Peyer's patch (tissue), 4 donors: ENCODE measurements at places on chromosomes 12 and 14. TPM values are rescaled to one million over a fixed set of nuclear protein-coding genes. Genes with fewer than 3 reads are reported as not detected.

DNA sequence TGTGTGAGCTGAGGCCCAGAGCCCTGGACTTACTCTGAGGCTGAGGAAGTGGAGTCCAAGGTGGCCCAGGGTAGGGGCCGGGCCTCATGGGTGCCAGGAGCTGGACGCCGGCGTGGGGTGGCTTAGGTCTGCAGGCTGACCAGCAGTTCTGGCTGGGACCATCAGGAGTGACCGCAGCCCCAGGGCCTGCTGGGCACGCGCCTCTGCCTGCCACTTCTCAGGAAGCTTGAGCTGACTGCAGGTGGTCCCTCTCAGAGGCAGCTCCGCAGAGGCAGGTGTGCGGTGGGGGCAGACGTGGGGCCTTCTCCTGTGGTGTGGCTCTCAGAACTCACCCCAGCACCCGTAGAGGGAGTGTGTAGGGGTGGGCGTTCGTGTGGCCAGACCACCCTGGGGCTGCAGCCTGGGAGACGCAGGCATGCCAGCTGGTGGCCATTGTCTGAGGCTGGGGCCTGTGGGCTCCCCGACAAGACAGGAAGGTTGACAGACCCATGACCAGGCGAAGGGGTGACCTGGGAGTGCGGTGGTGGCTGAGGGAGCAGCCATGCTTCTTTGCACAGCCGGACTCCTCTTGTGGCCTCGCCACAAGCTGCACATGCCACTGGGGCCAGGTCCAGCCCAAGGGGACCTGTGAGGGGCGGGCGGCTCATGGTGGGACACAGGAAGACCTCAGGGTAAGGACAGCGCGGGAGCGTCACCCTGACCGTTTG, 40.0 kb upstream of the TEX22 start:
- no peak for DNase-seq
- H3K36me3 ChIP-seq: peaks cover 28% of the 10 kb centered on the region
- no peaks in the 10 kb centered on the region for H3K4me1 ChIP-seq
- H3K4me3 ChIP-seq: no peak overlapping the region
- H3K27me3 ChIP-seq: no peaks in the 10 kb centered on the region

The SERPINA12 gene
- total RNA-seq: not detected

DNA sequence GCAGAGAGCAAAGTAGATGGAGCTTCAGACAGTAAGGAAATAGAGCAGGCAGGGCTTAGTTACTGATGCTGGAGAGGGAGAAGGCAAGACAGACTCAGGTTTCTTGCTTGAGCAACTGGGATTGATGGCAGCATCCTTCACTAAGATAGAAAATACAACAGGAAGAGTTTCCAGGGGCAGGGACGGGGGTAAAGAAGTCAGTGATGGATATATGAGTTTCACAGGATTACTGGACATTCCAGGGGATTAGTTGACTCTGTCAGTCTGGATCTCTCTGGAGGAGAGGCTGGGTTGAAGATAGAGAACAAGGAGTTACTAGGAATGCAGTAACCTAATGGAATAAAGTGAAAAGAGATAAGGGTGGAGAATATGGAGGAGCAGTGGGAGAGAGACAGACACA, 74.5 kb upstream of the ATF1 start:
- DNase-seq: no peak
- no peaks in the 10 kb centered on the region for H3K27me3 ChIP-seq
- H3K36me3 ChIP-seq: no peaks in the 10 kb centered on the region
- H3K4me1 ChIP-seq: no peaks in the 10 kb centered on the region
- H3K4me3 ChIP-seq: no peak overlapping the region

The SLCO1B3 gene
- total RNA-seq: not detected

DNA sequence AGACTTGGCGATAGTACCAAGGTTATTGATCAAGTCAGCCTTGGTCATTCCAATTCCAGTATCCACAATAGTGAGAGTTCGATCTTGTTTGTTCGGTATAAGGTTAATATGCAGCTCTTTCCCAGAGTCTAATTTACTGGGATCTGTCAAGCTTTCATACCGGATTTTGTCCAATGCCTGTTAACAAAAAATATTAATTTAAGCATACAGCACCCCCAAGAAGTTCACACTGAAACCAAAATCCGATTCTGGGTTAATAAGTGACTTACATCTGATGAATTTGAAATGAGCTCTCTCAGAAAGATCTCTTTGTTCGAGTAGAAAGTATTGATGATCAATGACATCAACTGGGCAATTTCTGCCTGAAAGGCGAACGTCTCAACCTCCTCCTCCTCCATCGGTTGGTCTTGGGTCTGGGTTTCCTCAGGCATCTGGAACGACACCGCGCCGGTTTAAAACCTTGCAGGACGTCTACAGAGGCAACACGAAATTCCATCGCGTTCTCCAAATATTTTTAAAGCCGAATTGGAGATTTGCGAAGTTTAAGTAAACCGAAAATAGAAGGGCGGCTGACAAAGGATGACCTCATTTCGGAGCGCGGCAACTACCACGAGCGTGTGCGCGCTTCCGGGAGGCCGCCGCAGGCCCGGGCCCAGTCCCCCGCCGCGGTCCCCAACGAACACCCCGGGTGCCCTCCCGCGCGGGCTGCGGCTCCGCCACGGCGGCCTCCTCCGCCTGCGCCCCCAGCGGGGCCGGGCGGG, 716 bp downstream of the HSP90AA1 start:
- no peaks in the 10 kb centered on the region for H3K27me3 ChIP-seq
- peak; percentile 80 for DNase-seq
- H3K4me1 ChIP-seq: peaks cover 5% of the 10 kb centered on the region
- H3K4me3 ChIP-seq: peak overlapping the region; percentile 100

DNA sequence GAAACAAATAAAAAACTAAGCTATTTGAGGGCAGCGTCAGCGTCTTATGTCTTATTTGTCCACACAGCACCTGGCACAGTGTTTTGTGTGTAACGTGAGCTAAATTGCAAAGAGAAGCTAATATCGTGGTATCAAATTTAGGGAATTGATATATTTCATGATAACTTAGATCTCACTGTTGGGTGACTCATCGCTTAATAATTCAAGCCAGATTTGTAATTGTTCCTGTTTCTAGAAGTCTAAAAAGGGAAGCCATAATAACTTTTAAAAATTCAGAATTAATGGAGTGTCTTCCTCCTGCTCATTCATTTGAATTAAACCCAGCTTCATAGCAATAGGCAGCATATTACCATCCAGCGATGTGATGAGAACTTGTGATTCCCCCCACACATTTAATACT, 214.7 kb downstream of the PDZRN4 start:
- H3K36me3 ChIP-seq: no peaks in the 10 kb centered on the region
- H3K27ac ChIP-seq: no peak overlapping the region
- H3K4me3 ChIP-seq: no peak overlapping the region
- DNase-seq: no peak
- no peaks in the 10 kb centered on the region for H3K27me3 ChIP-seq
- no peaks in the 10 kb centered on the region for H3K4me1 ChIP-seq

DNA sequence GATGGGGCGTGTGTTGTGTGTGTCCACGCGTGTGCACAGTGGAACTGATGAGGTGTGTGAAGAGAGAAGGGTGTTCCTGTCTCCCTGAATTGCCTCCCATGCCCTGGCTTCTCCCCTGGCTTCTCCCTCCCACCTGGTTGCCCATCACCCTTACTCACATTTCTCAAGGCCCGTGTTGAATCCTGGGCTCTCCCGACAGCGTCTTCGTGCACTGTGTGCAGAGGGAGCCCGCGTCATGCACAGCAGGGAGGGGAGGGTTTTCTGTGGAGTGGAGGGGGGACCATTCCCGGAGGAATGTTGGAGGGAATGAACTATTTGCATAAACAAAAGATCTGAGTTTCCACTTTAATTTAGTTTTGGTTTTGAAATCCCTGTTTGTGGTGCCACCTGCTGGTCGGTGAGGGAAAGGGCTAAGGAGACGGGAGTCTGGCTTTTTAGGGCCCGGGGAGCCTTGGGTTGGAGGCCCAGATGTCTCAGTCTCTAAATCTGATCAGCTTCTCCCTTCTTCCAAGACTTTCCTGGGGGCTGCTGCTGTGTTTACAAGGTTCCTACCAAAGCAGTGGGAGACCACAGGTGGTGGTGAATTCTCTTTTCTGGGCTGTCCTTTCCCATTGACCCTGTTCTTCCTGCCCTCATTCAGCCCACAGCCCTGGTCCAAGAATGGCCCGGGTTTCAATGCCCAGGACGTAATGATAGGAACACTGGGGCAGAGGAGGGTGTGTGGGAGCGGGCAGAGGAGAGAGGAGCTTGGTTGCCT, at the start of gene C1R:
Gene C1R (minus strand): TSS at position 217 of the 757 bp plus-strand sequence. CDS start 57 bp downstream, at position 160.
- H3K27ac ChIP-seq: peak within 1 kb of the TSS; percentile 82
- peak within 1 kb of the TSS; percentile 36 for H3K4me3 ChIP-seq
- no peaks in the 10 kb centered on the region for H3K36me3 ChIP-seq
- H3K4me1 ChIP-seq: peaks cover 5% of the 10 kb centered on the region

DNA sequence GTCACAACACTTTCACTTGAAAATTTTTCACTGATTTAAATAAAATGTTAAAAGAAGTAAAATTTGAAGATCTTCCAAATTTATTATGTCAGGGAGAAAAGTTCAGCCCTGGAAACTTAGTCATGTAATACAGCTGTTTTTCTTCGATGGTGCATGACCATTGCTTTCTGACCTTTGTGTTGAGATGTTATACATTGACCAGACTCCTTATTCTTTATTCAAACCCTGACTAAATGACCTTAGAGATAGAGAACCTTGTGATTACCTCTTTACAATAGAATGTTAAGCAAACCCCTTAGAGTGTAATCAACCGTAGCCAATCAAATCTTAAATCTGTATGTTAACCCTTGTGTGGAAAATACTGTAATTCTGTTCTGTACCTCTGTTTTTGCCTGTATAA, 34.5 kb downstream of the PLCZ1 start:
- no peak overlapping the region for H3K4me3 ChIP-seq
- H3K27me3 ChIP-seq: no peaks in the 10 kb centered on the region
- no peak for DNase-seq
- H3K36me3 ChIP-seq: no peaks in the 10 kb centered on the region
- no peaks in the 10 kb centered on the region for H3K4me1 ChIP-seq

The LRTM2 gene
- total RNA-seq: not detected

The ARHGEF40 gene
- total RNA-seq: 19.8 TPM

DNA sequence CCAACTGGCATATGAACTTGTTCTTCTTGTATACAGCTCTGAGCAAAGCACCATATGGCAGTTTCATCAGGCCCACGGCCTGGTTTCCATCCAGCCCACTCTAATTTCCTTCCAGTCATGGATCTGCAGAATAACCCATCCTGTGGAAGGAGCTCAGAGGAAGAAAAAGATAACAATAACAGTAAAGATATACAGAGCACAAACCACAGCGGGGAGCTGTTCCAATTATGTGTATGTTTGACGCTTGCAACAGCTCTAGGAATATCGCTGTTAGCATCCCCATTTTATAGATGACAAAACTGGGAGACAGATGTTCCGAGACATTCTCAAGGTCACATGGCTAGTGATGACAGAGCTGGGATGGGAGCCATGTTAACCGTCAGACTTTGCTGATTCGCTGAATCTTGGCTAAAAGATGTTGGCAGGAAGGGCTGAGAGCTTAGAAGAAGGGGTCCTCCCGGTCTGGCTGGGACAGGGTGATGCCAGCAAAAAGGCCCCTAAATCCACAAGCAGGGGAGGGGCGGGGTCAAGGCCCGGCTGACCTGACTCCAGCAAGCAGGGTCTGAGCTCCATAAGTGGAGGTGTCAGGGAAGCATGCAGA, 34.4 kb upstream of the CIPC start:
- H3K4me1 ChIP-seq: peaks cover 7% of the 10 kb centered on the region
- H3K27ac ChIP-seq: no peak overlapping the region
- H3K36me3 ChIP-seq: no peaks in the 10 kb centered on the region

DNA sequence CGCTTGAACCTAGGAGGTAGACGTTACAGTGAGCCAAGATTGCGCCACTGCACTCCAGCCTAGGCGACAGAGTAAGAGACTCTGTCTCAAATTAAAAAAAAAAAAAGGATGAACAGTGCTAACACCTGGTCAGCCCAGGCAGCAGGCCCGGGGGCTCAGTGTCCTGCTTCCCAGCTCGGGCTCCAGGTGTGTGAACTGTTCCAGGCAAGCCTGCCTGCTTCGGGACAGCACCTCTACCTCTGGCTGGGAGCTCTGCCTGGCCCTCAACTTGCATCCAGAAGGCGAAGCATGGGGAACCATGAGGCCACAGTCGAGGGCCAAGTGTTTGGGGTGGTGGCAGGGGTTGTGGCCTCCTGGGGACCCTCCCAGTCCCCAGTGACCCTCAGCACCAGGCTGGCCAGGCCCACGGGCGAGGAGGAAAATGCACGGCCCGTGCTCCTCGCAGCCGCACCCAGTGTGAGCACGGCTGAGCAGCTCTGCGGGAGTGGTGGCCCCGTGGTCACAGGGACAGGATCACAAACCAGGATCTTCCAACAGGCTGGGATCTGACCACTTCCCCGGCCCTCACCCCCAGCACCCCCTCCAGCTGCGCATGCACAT, 15.5 kb downstream of the CDCA4 start:
- no peaks in the 10 kb centered on the region for H3K4me1 ChIP-seq
- no peaks in the 10 kb centered on the region for H3K36me3 ChIP-seq
- H3K27ac ChIP-seq: no peak overlapping the region
- no peak overlapping the region for H3K4me3 ChIP-seq
- no peaks in the 10 kb centered on the region for H3K27me3 ChIP-seq

The HAL gene
- total RNA-seq: 4.3 TPM

The OR6C2 gene
- total RNA-seq: not detected

DNA sequence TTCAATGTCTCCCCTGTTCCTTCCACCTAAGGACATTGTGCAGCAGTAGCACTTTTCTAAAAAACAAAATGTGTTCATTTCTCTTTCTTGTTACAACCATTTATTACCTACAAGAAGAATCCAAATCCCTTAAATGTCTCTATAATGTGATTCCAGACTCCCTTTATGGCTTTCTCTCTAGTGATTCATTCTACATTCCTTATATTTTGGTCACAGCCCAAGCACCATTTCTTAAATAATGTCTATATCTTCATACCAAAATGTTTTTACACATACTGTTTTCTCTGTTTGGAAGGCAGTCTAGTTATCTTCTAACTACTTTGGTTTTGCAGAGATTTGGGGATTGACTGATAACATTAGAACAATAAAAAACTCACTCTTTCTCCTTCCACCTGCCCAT, 1037.3 kb upstream of the FLRT2 start:
- no peaks in the 10 kb centered on the region for H3K27me3 ChIP-seq
- no peaks in the 10 kb centered on the region for H3K36me3 ChIP-seq
- H3K27ac ChIP-seq: no peak overlapping the region
- no peak for DNase-seq

The DLGAP5 gene
- total RNA-seq: 6.3 TPM

GRCh38 chr14:68652433-68652690, 140.5 kb downstream of the ZFP36L1 start:
- H3K27ac ChIP-seq: peak overlapping the region; percentile 62
- no peaks in the 10 kb centered on the region for H3K4me1 ChIP-seq
- no peak for DNase-seq
- no peaks in the 10 kb centered on the region for H3K27me3 ChIP-seq

DNA sequence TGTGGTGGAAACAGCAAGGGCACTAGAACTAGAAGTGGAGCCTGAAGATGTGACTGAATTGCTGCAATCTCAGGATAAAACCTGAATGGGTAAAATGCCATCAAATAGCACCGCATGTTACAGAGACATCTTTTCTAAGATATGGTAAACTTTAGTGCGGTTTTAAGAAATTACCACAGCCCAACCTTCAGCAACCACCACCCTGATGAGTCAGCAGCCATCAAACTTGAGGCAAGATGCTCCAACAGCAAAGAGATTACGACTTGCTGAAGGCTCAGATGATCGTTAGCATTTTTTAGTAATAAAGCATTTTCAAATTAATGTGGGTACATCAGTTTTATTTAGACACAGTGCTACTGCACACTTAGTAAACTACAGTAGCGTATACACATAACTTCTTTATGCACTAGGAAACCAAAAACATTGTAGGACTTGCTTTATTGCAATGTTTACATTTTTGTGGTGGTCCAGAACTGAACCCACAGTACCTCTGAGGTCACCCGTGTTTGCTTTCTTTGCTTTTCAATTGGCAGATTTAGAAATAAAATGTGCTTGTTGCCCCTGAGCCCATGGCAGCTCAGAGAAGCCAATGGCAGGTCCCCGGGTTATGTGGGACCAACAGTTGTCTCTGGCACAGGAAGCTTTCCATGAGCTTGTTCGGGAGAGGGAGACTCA, 15.9 kb downstream of the GOLGA3 start:
- no peaks in the 10 kb centered on the region for H3K27me3 ChIP-seq
- peaks cover 88% of the 10 kb centered on the region for H3K36me3 ChIP-seq
- no peak for DNase-seq
